Stimulated activated naive CD8-positive, alpha-beta T cell treated with anti-CD3 and anti-CD28 coated beads, Interleukin-15, amount 100 ng/mL, for 72 hours (primary cell): ENCODE measurements at places on chromosomes 6 and 20.

GRCh38 chr20:4435225-4435624 is 286.5 kb upstream of the PRND start:
- DNase-seq = no peak

DNA sequence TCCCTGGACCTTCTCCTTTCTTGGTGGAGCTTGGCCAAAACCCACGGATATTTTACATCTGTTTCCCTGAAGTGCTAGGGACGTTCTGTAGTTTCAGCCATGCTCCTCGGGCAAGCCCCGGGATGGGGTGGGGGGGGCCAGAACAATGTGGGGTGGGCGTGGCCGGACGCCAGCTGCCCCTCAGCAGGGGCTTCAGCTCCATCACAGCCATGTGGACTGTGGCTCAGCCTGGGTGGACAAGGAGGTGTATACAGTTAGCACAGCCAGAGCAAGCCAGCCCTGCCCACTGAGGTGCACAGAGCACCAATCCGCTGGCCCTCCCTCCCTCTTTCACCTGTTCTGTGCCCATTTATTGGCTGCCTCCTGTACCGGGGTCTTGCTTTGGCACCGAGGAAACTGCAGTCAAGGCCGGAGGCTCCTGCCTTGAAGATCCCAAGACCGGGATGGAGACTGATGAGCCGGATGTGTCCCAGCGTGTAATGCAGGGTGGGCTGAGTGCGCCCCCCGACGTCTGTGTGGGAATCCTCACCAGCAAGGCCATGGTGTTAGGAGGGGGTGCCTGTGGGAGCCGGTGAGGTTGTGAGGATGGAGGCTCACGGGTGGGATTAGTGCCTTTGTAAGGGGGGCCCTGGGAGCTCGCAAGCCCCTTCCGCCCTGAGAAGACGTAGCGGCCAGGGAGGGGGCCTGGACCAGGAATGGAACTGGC is 28.0 kb downstream of the FRMD1 start:
- no peak for DNase-seq

DNA sequence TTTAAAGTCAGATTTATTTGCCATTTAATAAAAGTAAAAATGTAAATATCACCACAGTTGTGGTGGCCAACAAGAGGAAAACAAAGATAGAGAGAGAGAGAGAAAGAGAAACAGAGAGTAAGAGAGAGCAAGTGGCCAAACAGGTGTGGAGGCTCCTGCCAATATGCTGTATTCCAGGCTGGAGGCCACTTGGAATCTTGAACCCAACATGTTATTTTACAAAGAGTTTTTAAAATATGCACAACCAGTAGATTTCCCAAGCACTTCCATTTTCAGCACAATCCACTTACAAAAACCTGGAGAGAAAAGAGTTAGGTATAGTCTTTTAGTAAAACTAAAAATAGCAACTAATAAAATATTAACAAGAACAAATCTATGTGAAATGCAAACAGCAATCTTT is 1323.1 kb upstream of the CITED2 start:
- DNase-seq = no peak

DNA sequence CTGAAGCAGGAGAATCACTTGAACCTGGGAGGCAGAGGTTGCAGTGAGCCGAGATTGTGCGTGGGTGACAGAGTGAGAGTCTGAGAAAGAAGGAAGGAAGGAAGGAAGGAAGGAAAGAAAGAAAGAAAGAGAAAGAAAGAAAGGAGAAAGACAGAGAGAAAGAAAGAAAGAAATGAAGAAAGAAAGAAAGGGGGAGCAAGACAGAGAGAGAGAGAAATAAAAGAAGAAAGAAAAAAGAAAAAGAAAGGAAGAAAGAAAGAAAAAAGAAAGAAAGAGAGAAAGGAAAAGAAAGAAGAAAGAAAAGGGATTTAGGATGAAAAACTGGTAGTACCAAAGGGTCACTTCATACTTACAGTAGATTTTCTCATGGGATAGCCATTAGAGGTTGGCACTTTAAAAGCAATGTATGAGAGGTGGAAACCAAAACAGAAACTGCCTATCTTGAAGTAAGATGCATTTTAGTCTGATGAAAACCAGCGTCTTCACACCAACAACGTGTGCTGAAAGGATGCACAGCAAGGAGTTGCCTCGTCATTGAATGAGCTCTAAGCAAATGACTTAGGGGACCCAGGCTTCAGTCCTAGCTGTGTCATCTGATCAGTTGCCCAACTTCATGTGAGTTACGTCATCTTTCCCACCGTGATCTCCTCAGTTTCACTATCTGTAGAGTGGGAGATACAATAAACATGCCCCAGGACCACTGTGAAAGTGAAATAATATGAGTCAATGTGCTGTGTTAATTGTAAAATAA is 133.9 kb upstream of the NEDD9 start:
- DNase-seq = peak; percentile 73

DNA sequence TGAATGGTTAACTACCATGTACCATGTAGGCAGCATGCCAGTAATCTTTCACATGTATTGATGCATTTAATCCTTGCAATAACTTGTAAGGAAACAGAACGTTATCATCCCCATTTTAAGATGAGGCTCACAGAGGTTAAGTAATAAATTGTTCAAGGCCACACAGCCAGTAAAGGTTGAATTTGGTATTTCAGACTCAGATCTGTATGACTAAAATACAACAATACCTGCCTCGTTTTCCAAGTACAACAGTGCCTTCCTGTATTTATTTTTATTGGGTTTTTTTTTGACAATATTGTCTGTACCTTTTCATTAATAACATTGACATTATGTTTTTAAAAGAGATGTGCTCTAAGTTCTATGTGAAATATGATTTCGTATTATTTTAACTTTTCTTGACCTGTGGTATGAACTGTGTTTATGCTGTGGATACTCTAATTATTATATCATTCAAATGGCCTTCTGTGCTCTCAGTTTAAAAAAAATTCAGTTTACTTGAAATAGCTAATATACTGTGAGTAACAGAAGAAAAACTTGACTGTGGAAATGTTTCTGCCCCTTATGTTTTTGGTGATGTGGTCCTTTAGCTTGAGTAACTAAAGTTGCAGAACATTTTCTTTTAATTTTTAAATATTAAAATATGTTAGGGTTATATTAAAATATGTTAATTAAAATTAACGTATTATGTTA is 39.7 kb downstream of the XRN2 start:
- DNase-seq = no peak

DNA sequence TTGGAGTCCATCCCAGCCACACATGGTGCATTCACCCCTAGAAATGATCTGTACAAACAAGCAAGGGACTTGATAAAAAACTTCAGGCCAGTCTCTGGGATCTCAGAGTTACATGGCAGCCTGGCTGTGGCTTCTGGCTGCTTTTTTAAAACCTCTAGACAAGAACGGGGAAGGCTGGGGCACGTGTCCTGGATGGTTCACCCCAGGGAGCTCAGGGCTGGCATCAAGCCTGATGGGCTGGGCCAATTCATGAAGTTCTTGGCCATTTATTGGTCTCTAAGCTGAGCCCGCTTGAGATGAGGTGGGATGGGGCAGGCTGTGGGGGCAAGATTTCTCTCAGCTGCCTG is 10.4 kb upstream of the ZFAND3 start:
- no peak for DNase-seq

GRCh38 chr20:33859751-33860150 is 48.6 kb downstream of the CHMP4B start:
- no peak for DNase-seq

GRCh38 chr6:46491201-46491627 is at the start of gene RCAN2:
TSS of gene RCAN2 (minus strand) at chr6:46491449.
- DNase-seq = peak; percentile 34

GRCh38 chr6:133973109-133973971 is 20.3 kb downstream of the TBPL1 start:
- DNase-seq = no peak

- no peak for DNase-seq
Observed at GRCh38 chr20:31596831-31597480, 8.1 kb upstream of the ID1 start.

GRCh38 chr6:56663344-56663743 is 20.7 kb upstream of the DST start:
- no peak for DNase-seq

GRCh38 chr20:38321959-38322598 is 18.1 kb downstream of the BPI start:
- no peak for DNase-seq

- DNase-seq = no peak
Observed at GRCh38 chr6:95093154-95093553, 484.2 kb upstream of the MANEA start.

DNA sequence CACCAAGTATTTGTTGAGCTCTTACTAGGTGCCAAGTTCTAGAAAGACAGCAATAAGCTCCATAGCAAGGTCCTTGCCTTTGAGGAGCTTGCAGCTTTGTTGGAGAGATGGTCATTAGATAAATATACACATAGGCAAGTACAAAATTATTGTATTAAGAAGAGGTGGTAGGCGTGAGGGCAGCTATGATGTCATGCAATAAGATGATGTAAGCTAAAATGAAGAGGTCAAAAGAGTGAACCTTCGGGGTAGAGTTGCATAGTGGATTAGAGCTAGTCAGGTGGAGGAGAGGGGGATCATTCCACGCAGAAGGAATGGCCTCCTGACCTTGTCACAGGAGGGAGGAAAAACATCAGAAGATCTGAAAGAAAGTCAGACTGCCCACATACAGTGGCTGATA is 141.9 kb upstream of the PCSK2 start:
- DNase-seq = no peak

DNA sequence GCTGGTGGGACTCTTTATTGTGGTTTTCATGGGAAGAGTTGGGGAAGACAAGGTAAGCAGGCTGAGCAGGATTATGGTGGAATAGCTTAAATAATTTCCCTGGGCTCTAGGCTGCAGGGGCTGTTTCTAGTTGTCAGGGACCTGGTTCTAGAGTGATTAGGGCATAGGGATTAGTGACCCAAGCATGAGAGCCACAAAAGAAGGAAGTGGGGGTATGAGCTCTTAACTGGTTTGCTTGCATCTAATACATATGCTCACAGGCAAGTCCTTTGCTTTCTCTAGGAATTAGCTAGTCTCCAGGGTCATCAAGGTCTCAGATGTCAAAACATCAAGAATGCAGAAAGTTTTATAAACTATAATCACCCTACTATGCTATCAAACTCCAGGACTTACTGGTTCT is 67.5 kb upstream of the NRN1 start:
- DNase-seq = no peak

GRCh38 chr6:4922488-4923037 is 81.3 kb downstream of the RPP40 start:
- no peak for DNase-seq

DNA sequence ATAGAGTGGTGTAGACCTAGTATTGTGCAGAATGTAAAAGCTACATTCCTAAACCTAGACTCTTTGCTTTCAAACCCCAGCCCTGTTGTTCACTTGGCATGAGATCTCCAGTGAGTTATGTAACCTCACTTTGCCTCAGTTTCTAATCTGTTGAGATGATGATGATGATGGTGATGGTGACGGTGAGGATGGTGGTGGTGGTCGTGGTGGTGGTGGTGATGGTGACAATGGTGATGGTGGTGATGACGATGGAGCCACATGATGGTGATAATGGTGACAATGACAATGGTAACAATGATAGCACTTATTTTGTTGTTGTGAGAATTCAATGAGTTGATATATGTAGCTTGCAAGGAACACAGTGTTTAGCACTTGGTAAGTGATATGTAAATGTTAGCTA is 80.3 kb downstream of the FAXC start:
- DNase-seq = no peak

- no peak for DNase-seq
Observed at GRCh38 chr6:15480525-15480924, 182.3 kb downstream of the DTNBP1 start.

DNA sequence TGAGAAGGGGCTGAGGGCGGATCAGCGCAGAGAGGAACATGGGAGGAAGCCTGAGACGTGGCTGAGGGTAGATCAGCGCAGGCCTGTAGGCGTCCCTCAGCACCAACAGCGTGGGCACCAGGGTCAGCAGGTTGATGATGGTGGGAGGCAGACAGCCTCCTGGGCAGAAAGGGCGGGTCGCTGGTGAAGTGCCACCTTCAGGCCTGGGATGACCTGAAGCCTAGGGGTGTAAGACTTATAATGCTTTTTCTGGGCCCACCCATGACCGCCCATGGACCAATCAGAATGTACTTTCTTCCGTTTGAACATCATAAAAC is 462.1 kb downstream of the TBC1D32 start:
- DNase-seq = no peak

- no peak for DNase-seq
Observed at GRCh38 chr20:31497838-31498540, 16.3 kb upstream of the HM13 start.
